Stimulated activated CD8-positive, alpha-beta memory T cell treated with anti-CD3 and anti-CD28 coated beads, Interleukin-4, amount 100 ng/mL, for 24 hours (primary cell): ENCODE measurements at places on chromosomes 11 and 22.
A peak's percentile ranks its signal among the peaks of the same experiment; 100 is the strongest.

DNA sequence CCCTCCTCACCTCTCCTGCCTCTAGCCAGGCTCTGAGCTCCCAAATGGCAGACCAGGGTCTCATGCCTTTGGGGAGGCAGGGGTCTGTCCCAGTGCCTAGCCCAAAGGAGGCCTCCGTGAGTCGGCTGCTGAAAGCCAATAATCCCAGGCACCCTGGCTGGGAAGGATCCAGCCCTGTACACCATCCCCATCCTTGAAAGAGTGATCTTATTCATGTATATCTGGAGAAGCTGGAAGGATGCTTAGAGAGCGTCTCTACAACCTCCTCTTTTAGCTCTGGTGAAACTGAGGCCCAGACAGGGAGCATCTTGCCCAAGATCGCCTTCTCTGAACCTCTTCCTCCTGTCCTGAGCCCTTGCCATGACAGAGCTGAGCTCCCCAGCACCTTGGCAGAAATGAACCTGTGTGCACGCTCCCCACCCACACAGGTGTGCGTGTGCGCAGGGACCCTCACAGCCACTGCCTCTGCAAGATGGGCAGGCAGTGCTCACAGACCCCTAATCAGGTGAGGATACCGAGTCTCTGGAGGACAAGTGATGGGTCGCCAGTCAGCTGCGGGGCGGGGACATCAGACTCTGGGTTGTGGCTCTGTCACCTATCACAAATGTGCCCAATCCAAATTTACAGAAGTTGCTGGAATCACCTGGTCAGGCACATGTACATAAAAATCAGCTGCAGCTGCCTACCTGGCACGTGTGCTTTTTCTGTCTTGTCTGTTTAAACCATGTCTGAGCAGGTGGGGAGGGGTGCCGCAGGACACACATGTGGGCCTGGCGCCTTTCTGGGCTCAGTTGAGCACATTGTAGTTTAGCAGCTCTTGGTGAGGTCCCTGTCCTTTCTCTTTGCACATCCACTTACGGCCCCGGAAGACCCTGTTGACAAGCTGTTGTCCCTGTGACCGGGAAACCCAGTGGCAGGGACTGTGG lies 49.3 kb upstream of the WNT7B start:
- no peak for DNase-seq

GRCh38 chr11:125226706-125227105 lies 62.2 kb downstream of the PKNOX2 start:
- no peak for DNase-seq

DNA sequence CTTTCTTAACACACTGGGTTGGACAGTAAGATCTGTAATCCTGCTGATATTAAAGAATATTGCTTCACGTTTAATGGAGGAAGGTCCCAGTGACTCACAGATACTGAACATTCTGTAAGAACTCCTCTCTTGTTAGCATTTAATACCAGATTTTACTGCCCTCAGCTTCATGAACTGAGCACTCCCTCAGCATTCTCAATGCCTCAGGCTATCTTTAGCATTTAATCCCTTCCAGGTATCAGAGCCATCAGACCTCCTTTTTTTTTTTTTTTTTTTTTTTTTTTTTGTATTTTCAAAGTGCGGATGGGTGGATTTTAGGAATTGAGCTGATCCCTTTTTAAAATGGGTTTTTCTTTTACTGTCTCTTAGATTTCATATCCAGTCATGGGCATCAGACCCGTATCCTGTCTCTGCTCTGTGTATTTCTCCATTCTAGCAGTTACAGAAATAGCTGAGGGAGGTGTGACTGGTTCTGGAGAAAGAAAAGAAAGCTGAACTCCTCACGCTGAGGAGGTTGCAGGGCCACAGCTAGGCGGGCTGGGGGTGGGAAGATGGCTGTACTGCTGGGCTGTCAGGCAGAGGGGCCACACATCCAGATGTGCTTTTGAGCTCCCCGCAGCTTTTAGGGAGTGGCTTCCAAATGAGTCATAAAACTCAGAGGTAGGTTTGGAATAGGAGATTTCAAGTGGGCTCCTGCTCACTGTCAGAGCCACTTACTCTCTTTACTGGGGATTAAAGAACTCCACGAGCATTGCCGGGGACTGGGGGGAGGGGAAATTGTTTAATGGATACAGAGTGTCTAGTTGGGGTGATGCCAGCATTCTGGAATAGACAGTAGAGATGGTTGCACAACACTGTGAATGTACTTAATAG lies 97.0 kb downstream of the SYT9 start:
- DNase-seq, result no peak

GRCh38 chr22:45702981-45703380 lies 31.3 kb downstream of the ATXN10 start:
- DNase-seq, result no peak

DNA sequence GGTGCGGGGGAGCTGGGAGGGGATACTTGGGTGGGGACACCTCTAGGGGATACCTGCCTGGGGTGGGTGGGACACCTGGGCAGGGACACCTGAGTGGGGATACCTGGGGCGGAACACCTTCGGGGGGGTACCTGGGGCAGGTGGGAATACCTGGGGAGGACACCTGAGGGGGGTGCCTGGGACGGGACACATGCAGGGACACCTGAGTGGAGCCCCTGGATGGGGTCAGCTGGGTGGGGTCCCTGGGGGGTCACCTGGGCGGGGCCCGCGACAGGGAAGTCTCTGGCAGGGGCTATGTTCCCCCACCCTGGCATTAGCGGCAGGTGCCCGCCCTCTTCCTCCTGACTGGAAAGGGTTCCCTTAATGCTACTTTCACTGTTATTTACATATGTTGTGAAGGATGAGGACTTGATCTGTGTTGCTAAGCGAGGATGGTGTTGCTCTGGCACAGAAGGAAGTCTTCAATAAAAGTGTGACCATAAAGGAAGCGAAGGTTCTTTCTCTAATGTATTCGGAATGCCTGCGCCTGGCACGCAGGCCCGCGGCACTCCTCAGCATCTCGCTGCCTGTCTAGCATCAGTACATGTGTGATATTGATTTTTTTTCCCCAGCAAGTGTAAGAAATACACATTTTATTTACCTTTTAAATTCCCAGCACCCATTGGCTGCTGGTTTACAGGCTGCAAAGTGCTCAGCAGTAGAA lies 801.7 kb downstream of the BRD1 start:
- DNase-seq, result no peak

DNA sequence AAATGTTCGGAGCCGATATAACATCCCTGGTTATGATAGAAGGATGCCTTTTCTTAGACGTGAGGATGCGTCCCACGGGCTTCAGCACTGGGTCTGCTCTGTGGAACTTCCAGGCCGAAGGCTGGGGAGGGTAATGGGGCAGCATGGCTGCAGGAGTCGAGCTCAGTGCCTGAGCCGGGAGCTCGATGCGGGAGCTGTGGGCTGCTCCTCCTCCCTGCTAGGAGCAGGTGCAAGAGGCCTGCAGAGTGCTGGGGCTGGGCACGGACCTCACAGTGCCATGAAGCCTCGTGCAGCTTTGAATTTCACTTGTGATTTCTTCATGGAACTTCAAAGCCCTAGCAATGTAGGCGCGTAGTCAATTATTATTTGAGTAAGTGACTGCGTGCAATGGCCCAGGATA lies 6.0 kb downstream of the TUBA8 start:
- DNase-seq, result no peak

DNA sequence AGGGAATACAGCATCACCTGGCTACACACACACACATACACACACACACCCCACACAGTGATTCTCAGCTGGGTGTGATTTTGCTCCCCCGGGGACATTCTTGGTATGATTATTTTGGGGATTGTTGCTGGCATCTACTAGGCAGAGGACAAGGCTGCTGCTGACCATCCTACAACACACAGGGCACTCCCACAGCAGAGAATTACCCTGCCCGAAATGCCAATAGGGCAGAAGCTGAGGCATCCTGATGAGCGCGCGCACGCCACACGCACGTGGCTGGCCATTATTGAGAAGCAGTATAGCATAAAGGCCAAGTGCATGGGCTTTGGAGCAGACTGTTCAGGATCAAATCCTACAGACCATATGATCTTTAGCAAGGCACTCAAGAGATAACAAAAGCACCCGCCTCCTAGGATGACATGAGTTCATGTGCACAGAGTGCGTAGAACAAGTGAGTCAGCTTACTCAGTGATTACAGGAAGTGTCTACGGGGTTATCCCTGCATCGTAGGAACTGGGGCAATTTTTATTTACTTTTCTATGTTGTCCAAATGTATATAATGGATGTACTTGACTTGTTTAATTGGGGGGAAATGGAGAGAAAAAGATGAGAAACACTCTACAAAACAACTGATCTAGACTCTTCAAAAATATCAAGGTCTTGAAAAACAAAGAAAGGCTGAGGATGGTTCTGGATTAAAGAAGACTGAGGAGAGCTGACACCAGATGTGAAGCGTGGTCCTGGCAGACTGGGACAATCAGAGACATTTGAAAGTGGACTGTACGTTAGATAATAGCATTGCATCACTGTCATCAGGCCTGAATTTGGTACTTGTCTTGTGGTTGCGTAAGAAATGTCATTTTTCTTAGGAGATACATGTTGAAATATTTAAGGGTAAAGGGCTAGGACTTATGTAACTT lies 7.2 kb upstream of the EHD1 start:
- DNase-seq, result no peak

DNA sequence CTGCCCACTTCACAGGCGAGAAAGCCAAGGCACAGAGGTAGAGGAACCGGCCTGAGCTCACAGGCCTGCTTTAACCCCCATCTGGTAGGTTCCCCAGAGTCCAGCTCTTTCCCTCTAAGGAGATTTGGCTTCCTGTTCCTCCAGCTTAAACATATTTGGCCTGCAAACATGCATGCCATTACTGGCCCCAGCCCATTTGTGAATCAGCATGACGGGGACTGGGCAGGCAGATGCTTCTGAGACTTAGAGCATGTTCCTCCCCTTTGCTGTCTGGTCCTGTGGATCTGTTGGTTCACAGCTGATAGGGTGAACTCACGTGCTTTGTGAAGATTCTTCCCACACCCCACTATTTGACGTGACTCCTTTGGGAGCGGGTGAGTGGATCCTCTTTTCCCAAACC lies 12.6 kb downstream of the CHST1 start:
- no peak for DNase-seq

DNA sequence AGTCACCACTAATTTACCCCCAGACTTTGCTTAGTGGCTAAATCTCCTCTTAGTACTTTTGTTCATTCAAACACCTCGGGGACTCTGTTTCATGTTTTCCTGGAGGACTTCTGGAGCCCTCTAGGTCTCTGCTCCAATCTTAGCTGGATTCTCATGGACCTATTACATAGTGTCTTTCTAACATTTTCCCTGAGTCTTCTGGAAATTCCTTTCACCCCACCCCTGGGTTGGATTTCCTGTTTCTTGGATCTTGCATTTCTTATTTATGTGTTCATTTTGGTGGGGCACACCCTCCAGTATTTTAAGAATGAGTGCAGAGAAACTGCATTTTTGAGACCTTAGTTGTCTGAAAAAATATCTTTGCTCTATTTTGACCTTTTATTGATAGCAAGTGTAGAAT lies 220.1 kb downstream of the BLID start:
- no peak for DNase-seq

GRCh38 chr11:61293867-61294716 lies 1.0 kb downstream of the VWCE start:
- peak; percentile 43 for DNase-seq

GRCh38 chr11:27107548-27107947 lies 66.9 kb downstream of the BBOX1 start:
- no peak for DNase-seq

DNA sequence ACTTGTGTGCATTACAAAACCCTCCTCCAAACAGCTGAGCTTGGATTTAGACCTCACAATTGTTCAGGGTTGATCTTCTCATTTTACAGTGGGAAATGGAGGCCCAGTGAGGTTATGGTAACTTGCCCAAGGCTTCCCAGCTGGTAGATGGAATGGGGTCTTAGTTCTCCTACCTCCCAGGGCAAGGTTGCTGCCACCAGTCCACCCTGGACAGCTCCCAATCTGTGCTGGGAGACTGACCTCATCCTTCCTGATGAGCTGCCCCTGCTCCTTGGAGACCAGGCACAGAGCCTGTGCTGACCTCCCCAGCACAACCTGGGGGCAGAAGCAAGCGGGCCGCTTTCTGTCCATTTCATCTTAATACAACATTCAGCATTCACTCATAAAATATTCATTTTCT lies 190.7 kb downstream of the ST3GAL4 start:
- no peak for DNase-seq

- DNase-seq, result no peak
Observed at GRCh38 chr11:16981651-16982194, 32.5 kb downstream of the PLEKHA7 start.

DNA sequence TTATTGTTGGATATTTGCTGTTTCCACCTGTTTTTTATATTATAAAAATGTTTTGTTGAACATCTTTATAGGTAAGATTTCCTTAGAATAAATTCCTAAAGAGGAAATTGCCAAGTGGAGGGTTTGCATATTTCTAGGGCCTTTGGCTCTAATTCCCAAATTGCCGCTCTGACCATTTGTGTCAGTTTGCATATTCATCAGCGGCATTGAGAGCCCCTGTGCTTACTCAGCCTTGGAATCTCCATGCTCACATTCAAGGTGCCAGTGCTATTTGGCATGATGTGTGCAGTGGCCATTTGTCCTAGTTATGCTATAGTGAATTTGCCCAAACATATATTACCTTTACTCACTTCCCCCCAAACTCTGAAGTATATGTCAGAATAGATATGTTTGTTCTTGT lies 25.5 kb downstream of the KREMEN1 start:
- no peak for DNase-seq

- peak; percentile 48 for DNase-seq
Observed at GRCh38 chr22:45284705-45285262, at the start of gene UPK3A. UPK3A (plus strand) TSS chr22:45284949; CDS start chr22:45285014, 65 bp downstream.

GRCh38 chr11:35274909-35275785 lies 136.2 kb downstream of the CD44 start:
- no peak for DNase-seq

GRCh38 chr11:11157185-11157584 lies 195.9 kb downstream of the CSNK2A3 start:
- no peak for DNase-seq

DNA sequence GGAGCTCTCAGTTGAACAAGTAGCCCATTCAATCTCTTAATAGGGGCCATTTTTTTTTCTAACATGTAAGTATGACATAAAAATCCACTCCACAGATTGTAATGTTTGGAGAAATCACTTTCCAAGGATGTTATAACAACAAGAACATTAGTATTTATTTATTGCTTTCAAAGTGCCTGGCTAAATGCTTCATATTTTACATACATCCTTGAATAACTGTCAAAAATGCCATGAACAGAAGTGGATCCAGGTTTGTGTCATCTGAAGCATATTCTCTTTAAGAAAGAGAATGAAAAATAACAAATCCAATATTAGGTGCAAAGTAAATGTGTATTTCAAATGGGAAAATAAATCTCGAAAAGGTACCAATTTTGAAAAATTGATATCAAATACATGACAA lies 344.0 kb upstream of the FAT3 start:
- no peak for DNase-seq

GRCh38 chr11:66479394-66480116 lies 679 bp upstream of the DPP3 start:
- no peak for DNase-seq

GRCh38 chr22:40324468-40325305 lies 21.6 kb upstream of the ADSL start:
- no peak for DNase-seq

- no peak for DNase-seq
Observed at GRCh38 chr11:122103321-122103720, 12.7 kb downstream of the BLID start.

GRCh38 chr22:45397806-45398205 lies 15.6 kb downstream of the SMC1B start:
- no peak for DNase-seq
